Activated CD8-positive, alpha-beta memory T cell treated with anti-CD3 and anti-CD28 coated beads for 1 hour (primary cell): ENCODE measurements at places on chromosomes 4 and X.

DNA sequence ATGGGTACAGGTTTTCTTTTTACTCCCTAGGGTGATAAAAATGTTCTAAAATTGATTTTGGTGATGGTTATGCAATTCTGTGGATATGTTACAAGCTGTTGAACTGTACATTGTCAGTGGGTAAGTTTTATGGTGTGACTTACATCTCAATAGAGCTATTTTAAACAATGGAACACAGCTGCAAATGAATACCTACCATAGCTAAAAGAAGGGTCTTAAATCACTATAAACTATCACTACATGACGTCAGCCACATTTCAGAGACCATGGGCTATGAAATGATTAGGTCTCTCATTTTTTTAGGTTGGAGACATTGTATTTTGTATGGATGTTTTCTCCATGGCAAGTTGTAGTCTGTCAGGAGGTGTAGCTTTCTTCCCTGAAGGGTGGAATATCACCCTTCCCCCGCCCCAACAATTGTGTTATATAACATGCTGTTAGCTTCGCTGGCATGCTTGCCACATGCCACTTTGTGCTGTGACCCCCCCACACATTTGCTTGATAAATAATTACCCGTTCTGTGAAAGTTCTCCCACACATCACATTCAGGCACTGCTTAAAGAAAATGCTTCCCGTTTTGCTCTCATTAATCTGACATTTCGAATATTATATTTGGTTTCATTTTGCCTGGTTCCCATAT is 159.7 kb downstream of the ARHGAP10 start:
- DNase-seq = no peak

- DNase-seq = peak; percentile 55
These were observed 5.6 kb upstream of the ADD1 start for GRCh38 chr4:2837904-2838496.

- no peak for DNase-seq
These were observed 6.3 kb downstream of the SLC49A3 start for GRCh38 chr4:682490-683172.

DNA sequence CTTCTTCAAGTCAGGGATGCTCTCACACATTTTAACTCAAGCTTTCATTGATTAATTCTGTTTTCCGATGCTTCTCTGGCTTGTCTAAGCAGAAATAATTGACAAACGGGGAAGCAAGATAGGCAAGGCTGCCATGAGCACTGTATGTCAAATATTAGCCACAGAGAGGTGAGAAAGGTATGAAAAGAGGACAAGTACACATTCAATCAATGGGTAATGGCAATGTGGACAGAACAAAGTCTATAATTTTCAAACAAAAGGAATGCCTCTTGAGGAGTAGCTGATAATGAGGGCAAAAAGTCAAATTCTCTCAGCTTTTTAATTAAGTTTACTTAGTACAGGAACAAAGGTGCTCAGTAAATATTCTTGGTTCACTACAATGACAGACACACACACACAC is 19.6 kb downstream of the COX7B2 start:
- no peak for DNase-seq

DNA sequence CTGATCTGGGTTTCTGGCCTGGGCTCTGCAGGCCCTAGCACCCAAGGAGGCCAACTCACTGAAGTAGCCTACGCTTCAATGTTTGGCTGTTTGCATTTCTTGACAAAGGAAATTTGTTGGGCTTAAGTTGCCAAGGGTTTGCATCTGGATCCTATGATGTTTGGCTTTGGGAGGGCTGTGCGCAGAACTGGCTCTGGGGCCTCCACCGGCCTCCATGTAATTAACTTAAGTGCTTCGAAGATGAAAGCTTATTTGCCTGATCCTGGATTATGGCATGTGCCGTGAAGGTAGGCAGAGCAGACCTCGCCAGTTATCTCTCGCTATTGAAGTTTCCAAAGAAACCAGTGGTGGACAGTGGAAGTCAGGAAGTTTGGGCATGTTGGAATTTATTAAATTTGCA is 124.3 kb upstream of the STX18 start:
- DNase-seq = no peak

DNA sequence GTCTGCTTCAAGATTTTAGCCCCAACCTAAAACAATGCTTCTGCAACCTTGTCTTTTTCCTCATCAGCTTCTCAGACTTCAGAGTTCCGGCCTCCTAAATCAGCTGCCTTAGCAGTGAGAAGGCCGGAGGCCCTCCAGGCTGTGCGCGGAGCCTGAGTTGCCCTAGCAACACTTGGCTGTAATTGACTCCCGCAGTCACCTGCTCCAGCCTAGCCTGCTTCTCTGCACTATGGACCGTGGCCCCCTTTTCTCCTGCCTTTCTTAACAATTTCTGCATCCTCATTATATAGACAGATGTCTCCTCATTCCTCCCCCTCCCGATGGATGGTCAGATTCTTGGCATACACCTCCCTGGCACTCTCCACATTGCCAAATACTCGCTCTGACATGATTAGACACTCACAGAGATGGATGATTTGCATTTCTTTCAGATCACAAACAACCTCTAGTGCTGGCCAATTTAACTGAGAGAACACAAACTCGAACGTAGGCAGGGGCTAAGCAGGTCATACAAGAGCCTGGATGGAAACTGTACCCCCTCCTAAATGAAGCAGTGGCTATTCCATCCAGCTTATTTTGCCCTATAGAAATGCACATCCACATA is 9.5 kb upstream of the HUWE1 start:
- DNase-seq = no peak

GRCh38 chr4:4461850-4462249 is 74.9 kb downstream of the NSG1 start:
- peak; percentile 3 for DNase-seq

- DNase-seq = no peak
These were observed 8.0 kb downstream of the ATP2B3 start for GRCh38 chrX:153525451-153525850.

DNA sequence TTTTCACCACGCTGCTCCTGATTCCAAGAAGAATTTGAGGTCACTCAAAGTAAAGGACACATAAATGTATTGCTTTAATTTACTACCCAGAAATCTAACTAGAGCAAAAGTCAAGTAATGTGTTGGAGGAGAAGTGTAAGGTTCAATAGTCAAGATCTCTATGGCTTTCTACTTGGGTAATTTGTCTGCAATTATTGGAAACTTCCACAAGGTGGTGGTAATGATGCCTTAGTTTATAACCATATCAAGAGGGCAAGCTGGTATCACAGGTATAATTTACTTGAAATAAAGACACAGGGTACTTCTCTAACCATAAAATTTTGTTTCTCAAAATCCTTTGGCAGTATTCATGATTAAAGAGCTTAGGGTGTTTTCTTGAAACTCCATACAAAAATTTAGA is 10.2 kb upstream of the GRIA3 start:
- DNase-seq = no peak

DNA sequence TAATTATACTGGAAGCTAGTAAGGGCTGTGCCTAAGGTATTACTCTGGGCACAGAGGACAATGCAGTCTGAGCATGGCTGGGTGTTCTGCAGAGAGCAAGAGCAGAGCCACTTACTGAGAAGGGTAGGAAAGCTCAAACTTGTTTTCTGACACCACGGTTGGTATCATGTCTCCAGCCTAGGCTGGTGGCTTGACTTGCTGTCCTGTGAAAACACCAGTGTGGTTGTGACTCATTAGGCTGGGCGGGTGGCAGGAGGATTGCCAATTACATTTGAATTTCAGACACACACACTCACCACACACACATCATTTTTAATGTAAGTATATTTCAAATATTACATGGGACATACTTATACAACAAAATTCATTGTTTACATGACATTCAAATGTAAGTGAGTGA is 19.7 kb upstream of the MTM1 start:
- DNase-seq = no peak

DNA sequence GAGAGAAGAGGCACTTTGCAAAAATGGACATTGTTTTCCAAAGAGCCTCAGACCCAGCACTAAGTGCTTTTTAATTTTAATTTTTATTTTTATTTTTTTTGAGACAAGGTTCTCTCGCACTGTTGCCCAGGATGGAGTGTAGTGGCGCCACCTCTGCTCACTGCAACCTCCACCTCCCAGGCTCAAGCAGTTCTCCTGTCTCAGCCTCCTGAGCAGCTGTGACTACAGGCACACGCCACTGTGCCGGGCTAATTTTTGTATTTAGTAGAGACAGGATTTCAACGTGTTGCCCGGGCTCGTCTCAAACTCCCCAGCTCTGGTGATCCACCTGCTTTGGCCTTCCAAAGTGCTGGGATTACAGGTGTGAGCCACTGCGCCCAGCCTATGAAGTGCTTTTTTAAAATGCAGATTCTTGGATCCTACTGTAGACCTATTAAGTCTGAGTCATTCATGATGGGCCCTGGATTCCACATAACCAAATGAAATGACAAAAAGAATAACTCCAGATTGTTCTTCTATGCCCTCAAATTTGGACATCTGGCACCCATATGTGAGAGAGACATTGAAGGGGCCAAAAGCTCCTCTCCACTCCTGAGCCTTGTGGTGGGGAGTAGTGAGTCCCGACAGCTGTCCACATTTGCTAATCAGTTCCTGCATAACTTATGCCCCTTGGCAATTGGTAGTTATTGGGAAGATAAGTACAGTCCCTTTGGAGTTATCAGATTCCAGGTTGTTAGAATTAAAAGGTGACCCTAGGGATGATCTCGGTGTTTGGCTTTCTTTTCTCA is 3.6 kb downstream of the NOCT start:
- no peak for DNase-seq

GRCh38 chrX:77433001-77433400 is 14.2 kb upstream of the FGF16 start:
- no peak for DNase-seq

- no peak for DNase-seq
These were observed 76.7 kb downstream of the SCD5 start for GRCh38 chr4:82721819-82722423.

- no peak for DNase-seq
These were observed 274.5 kb downstream of the GPAT3 start for GRCh38 chr4:83810428-83810827.

- no peak for DNase-seq
These were observed 9.1 kb downstream of the WFS1 start for GRCh38 chr4:6278801-6279197.

- DNase-seq = no peak
These were observed 552 bp downstream of the ADH5 start for GRCh38 chr4:99088023-99088449.

DNA sequence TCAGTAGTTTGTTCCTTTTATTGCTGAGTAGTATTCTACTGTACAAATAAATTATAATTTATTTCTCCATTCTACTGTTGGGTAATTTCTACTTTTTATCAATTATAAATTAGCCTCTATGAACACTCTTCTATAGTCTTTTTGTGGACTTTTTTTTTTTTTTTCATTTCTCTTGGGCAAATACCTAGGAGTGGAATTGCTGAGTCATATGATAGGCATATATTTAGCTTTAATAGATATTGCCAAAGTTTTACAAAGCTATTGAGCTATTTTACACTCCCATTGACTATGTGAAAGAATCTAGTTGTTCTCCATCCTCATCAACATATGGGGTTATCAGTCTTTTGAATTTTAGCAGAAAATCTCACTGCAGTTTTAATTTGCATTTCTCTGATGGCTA is 12.6 kb downstream of the NYX start:
- no peak for DNase-seq

- DNase-seq = no peak
These were observed 34.8 kb downstream of the UBE2K start for GRCh38 chr4:39732728-39733127.

DNA sequence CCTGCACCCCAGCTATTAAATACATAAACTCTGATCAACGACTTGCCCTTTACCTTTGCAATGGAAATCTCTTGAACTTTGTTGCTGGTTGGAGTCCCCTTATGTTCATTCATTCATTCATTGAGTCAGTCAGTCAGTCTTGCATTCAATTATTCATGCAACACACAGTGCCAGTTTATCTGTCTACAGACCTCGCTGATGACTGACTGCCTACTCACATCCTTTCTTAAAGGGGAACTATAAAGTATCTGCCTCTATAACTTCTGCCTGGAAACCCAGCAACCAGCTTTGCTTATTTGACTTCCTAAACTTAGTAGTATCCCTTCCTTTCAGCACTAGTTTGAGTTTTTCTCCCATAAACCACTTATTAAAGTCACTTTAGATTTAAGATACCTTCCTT is 620.8 kb upstream of the ADGRL3 start:
- DNase-seq = no peak

GRCh38 chr4:186297013-186297645 is 31.1 kb downstream of the F11 start:
- no peak for DNase-seq

DNA sequence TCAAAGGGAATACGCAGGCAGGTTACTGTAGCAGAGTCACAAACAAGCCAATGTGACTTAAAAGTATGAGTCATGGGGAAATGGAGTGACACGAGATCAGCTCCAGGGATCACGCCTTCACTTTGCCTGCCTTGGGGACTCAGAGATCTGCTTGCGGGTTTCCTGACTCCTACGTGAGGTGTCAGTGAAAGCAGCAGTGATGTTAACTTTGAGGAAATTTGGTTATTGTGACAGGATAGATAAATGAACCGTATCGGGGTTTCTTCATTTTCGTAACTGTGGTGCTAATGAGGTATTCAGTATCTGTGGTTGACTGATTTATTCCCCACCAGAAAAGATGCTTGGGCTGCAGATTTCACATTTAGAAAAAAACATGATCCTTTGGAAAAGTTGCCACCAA is 383.3 kb upstream of the ZFP42 start:
- DNase-seq = no peak

- DNase-seq = no peak
These were observed 677.3 kb downstream of the FSTL5 start for GRCh38 chr4:161486461-161486860.

GRCh38 chrX:53997724-53998123 is 46.5 kb downstream of the PHF8 start:
- DNase-seq = no peak
